GM12865 (cell line): ENCODE measurements at places on chromosomes 2 and 18.

GRCh38 chr2:172969609-172970008, 106.0 kb upstream of the MAP3K20 start:
- no peak for DNase-seq

DNA sequence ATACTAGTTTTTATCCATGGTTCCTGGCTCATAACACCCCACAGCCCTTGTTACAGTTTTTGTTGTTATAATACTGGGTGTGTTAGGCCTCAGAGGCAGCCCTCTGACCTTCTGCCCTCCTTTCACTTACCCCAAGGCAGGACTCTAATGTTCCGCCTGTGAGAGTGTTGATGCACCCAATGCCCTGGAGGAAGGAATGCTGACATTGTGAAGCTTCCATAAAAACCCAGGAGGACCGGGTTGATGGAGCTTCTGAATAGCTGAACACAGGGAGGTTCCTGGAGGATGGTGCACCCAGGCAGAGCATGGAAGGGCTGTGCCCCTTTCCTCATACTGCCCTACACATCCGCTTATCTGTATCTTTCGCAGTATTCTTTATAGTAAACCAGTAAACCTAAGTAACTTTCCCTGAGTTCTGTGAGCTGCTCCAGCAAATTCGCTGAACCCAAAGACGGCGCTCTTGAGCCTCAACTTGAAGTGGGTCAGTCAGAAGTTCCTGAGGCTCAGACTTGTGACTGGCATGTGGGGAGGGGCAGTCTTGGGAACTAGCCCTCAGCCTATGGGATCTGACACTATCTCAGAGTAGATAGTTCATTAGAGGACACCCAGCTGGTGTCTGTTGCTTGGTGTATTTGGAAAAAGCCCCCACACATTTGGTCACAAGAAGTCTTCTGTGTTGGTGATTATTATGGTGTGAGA, 10.4 kb downstream of the STON1 start:
- DNase-seq: no peak

DNA sequence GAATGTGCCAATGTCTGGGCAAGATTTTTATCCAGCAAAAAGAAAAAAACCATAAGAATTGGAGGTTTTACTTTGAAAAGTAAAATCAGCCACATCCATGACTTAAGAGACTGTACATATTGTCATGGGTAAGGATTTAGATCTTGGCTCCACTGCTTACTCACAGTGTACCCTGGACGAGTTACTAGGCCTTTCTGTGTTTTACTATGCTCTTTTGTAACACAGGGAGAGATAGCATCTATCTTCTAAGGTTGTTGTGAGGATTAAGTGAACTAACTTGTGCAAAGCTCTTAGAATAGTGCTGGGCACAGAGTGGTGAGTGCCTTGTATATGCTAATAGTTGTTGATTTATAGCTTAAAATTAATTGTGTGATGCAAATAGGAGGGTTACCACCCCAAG, 255.9 kb downstream of the NEDD4L start:
- no peak for DNase-seq

- DNase-seq: no peak
Observed at GRCh38 chr18:46273861-46274260, 169.7 kb downstream of the HAUS1 start.
